Smooth muscle cell of the brain vasculature (primary cell): ENCODE measurements at places on chromosomes 13 and 19.

DNA sequence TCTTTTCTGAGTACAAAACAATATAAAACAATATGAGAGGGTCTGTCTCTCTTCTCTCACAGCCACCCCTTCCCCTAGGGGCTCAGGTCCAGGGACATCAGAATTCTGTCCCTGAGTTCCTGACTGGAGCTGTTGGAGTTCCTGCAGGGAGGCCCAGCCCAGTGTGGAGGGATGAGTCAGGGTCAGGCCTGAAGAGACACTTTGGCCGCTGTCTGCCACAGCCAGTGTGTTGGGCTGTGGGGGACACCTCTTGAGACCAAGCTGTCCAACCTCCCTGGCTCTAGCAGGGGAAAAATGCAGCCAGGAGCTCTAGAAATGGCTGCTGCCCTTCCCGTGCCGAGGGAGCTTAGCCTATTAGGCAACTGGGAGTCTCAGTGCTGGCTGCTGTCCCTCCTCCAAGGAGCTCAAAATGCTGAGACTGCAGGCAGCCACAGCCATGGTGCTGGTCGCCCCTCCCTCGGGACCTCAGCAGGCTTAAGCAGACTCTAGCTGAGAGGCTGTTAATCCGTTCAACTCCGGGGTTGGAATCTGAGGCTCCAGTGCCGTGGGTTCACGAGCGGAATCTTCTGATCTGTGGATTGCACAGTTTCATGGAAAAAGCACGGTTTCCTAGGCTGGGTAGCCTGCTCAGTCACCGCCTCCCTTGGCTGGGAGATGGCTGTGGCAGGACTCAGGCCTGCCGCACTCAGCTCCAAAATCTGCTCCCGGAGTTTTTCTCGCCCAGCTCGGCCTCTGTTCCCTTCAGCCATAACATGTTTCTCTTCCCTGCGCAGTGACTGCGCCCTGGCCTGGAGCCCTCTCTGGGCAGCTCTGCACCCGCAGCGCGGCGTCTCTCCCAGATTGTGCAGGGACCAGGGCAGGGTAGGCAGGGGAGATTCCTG is 3.8 kb upstream of the ZNF626 start:
- DNase-seq = no peak

GRCh38 chr13:23453132-23453531 is 19.6 kb upstream of the SACS start:
- DNase-seq = no peak

GRCh38 chr19:29255006-29255405 is 42.1 kb upstream of the UQCRFS1 start:
- no peak for DNase-seq

DNA sequence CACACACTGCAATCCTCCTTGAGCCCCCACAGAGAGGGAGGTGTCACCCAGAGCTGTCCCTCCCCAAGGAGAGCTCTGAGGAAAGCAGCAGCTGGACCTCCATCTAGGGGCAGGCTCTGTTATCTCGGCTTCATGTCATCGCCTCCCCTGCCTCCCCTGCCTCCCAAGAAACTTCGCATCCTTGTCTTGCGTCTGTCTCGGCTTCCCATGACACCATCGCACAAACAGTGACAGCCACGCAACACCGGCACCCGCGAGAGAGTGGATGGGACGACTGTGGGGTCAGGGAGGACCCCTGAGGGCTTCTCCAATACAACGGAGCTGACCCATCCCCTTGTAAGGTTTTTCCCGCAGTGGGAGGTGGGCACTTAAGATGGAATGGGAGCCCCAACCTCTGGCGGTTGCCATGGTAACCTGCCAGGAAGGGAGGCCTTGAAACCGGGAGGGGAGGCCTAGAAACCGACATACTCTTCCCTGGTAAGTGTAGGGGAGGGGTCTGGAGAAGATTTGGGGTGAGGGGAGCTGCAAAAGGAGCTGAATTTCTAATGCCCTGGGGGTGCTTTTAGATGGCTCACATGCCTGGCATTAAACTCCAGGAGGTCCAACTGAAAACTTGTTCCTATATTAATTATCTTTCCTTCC is 16.3 kb downstream of the TLE2 start:
- DNase-seq = no peak

DNA sequence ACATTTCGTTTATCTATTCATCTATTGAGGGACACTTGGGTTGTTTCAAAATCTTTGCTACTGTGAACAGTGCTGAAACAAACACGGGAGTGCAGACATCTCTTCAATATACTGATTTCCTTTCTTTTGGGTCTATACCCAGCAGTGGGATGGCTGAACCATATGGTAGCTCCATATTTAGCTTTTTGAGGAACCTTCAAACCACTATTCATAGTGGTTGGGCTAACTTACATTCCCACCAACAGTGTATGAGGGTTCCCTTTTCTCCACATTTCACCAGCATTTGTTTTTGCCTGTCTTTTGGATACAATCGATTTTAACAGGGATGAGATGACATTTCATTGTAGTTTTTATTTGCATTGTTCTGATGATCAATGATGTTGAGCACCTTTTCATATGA is 798.2 kb downstream of the UQCRFS1 start:
- no peak for DNase-seq

DNA sequence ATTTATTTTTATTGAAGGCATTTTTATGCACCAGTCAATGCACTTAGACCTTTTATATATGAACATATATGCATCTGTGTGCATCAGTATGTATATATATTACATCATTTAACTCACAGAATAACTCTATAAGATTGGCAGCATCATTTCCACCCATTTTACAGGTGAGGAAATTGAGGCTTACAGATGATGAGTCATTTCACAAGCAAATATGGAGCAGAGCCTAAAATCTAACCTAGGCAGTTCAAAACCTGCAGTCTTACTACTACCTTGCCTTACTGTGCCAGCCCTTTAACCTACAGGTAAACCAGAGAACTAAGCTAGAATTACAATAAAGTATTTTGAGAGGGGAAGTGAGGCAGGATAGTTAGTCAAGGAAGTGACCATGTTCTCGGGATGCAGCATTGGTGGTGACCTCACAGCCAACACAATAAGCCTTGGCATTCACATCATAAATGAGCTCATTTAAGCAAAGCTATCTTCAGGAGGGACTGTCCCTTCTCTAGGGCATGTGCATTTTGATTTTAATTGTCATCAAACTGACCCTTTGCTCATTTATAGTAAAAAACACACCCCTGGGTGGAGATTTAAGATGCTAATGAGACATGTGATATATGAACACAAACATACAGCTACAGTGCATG is 274.3 kb downstream of the DCLK1 start:
- DNase-seq = no peak

GRCh38 chr13:20305587-20305986 is 73.5 kb upstream of the GJB6 start:
- no peak for DNase-seq

DNA sequence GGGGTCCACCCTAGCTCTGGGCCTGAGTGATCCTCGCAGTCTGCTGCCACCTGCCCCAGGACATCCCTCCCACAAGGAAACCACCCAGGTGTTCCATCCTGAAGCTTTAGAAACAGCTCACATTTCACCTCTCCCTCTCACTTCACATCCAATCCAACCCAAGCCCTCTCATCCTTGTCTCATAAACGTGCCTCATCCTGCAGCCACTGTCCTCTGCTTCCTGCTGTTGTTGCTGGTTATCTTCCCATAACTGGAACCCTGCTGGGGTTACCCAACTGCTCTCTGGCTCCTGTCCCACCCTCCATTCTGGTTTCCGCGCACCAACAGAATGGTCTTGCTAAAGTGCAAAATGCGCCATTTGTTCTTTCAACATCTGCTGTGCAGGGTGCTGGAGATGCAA is 59.7 kb upstream of the MTIF3 start:
- DNase-seq = no peak

DNA sequence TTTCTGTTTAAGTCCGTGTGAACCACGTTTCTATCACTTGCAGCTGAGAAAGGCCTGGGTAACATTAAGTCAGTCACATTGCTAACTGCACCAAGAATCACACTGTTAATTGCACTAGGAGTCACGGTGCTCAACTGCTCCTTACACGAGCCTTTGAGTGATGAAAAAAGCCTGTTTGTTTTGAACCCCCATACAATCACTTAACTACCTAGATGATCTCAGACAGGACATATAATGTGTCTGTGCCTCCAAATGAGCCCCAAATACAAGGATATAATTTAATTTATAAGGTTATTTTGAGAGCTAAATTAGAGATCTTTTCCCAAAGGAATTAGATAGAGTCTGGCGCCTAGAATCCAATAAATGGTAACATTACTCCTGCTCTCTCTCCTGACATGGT is 84.1 kb downstream of the MIPEP start:
- DNase-seq = no peak

- DNase-seq = no peak
Observed at GRCh38 chr19:49507803-49508494, 4.5 kb upstream of the FCGRT start.

- DNase-seq = no peak
Observed at GRCh38 chr13:106911627-106912026, 343.7 kb upstream of the ARGLU1 start.

GRCh38 chr13:27789495-27790303 is 2.6 kb upstream of the GSX1 start:
- no peak for DNase-seq

- DNase-seq = no peak
Observed at GRCh38 chr13:109938255-109938936, 152.0 kb upstream of the IRS2 start.

GRCh38 chr13:74987124-74987690 is 494.8 kb downstream of the TBC1D4 start:
- no peak for DNase-seq

DNA sequence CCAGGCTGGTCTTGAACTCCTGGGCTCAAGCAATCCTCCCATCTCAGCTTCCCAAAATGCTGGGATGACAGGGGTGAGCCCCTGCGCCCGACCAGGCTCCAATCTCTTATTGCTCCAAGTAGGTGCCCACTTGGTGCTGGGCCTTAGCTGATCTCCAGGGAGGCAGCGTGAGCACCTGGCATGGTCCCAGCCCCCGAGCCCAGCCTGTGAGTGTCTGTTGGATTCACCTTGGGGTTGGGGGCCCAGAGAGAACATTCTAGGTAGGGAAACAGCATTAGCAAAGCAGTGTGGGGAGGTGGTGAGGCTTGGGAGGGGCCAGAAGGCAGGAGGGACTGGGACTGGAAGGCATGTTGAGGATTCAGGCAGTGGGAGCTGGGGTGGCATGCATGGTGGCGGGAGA is 45.5 kb downstream of the DNM2 start:
- no peak for DNase-seq

DNA sequence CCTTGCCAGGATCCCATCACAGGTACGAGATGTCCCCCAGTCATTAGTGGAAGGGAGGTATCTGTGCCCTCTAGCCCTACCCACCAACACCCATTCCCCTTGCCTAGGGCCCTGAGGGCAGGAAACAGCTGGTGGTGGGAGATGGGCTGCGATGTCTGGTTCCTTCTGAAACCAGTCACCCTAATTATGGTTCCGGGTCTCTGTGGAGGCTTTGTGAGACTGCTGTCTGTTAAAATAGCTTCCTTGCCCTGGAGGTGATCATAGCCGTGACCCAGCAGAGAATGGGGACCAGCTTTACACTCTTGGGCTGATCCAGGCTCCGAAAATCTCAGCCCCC is 5.5 kb downstream of the ALDH16A1 start:
- no peak for DNase-seq

DNA sequence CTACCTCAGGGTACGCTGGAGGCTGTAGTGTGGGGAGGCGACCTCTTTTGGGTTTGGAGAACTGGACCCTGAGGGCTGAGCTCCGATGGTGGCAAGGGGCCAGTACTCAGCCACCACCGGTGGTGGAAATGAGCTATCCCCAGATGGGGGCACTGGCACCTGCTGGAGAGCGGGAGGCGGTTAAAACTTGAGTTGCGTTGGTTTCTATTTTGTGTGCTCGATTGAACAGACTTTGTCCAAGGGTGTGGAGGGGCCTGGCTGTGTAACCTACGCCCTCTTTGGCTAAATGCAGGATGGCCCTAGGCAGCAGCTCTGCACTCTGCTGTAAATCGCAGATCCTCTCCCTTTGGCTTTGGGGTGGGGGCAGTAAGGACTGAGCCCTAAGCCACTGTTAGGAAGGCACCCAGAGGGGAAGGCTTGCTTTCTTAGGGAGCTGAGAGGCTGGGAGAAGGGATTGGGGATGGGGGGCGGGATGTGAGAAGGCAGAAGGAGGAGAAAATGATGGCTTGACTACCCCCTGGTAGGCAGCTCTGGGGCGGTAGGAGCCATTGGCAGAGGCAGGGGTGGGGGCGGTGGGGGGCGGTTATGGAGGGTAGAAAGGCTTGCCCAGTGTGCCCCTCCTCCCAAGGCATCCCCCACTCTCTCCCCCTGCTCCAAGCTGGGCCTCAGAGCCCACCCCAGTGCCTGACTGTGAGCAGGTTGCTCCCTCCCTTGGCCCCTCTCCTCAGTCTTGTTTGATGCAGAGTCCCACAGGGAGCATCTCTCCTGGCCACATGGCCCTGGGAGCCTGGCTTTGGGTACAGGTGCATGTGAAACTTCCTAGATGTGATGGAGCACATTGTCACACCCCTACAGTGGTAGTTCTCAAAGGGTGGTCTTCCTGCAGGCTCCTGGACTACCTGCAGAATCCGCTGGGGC is 5.0 kb downstream of the VSTM2B start:
- no peak for DNase-seq

DNA sequence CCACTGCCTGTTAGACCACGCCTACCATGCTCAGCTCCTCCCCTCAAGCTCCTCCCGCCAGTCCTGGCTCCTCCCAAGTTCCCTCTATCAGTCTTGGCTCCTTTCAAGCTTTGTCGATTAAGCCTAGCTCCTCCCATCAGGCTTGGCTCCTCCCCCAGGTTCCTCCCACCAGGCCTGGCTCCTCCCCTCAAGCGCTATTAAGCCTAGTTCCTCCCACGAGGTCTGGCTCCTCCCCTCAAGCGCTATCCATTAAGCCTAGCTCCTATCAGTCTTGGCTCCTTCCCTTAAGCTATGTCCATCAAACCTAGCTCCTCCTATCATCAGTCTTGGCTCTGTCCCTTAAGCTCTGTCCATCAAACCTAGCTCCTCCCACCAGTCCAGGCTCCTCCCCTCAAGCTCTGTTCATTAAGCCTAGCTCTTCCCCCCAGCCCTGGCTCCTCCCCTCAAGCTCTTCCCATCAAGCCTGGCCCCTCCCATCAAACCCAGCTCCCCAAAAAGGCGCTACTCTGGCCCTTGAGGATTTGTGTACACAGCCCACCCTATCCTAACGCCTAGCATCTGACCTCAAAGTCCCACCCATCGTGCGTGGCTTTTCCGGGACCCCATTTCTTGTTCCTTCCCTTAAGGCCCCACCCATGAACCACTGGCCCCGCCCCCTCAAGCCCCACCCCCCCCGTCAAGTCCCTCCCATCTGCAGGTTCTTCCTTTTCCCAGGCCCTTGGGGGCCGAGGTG is 10.0 kb downstream of the CAMSAP3 start:
- DNase-seq = no peak

DNA sequence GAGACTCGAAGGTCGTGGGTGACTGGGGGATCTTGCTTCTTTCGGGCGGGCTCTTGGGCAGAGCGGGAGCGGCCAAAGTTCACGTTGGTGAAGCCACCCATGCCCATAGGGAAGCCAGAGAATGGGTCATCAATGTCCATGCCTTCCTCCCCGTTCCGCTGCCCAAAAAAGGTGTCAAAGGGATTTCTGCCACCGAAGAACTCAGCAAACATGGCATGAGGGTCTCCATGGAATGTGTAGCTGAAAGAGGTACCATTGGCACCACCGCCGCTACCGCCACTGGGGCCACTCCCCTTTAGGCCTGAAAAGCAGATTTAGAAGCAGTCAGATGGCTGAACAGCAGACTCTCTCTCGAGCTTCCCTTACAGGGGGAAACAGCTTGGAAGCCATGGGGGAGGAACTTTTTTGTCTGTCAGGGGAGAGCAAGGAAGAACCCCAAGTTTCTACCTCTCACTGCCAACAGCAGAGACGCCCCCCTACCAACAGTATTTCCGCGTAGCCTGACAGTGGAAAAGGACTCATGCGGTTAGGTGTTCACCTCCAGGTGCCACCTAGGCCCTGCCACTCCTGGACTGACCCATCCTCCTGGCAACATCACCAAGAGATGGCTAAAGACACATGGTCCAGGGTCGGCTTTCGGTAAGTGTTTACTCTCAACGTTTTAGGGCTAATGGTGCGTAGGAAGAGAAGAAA is 1.3 kb downstream of the DNAJB1 start:
- DNase-seq = no peak
